ENCODE measurements at places on chromosomes 4 and X. TPM values are rescaled to one million over a fixed set of nuclear protein-coding genes. Genes with fewer than 3 reads are reported as not detected.

TMEM156 gene
- total RNA-seq, result not detected

CITED1 gene
- 4.8 TPM for total RNA-seq

DNA sequence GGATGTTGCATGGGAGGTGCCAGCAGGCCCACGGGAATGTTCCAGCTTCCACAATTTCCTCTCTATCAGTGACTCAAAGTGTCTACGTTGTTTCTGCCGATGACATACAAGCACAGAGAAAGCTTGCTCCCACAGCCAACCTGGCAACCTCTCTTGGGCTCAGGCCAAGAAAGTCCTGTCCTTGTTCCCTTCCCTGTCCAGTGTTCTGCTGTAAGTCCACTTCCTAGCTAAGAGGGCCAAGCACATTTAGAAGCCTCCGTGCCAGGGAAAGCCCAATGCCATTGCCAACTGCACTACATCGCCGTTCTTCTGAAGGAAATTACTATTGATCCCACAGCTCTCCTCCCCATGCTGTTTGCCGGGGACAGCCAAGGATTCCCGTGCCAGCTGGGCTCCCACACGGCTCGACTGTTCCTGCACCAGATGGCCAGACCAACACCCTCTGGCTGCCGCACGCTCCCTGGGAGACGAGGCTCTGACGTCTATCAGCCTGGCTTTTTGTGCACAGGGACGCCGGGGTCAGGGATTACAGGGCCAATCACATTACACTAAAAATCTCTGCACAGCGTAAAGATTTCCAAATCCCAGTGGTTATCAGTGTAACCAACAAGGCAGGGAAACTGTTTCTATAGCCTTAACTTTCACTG lies 284.0 kb downstream of the BCOR start:
- H3K36me3 ChIP-seq, result no peaks in the 10 kb centered on the region
- H3K27ac ChIP-seq, result no peak overlapping the region
- peak overlapping the region; percentile 17 for H3K4me3 ChIP-seq

DNA sequence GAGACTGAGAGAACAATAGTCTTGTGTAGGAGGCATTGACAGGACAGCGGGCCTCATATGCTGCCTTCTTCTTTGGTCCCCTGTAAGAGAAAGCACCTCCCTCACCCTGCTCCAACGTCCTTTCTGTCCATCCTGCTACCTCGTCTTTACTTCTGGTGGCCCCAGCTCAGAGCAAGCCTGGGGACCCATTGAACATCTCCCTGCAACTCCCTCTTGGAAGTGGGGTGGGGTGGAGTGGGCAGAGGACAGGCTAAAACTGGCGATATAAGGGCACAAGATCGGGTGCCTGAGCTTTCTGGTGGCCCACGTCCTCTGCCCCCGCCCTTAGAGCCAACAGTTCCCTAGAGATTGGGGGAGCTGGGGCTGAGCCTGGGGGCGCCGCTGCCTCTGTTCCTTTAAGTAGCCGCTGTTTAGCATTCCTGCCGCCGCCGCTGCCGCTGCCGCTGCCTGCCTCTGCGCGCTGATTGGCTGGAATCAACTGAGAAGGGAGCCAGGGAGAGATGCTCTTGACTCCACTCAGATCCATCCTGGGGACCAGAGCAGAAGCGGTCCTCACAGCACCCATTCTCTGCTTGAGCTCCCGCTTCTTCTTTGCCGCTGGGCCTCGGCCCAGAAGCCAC lies at the start of gene DLG3:
Gene DLG3 (plus strand): TSS at position 510 of the 620 bp plus-strand sequence. CDS start 367 bp downstream, outside the sequence.
- DNase-seq, result peak; percentile 54
- peaks cover 2% of the 10 kb centered on the region for H3K36me3 ChIP-seq
- no peak within 1 kb of the TSS for H3K27ac ChIP-seq
- peaks cover 31% of the 10 kb centered on the region for H3K27me3 ChIP-seq
- peak within 1 kb of the TSS; percentile 67 for H3K4me3 ChIP-seq
- H3K4me1 ChIP-seq, result peaks cover 9% of the 10 kb centered on the region

GRCh38 chr4:58063404-58064160 lies 953.4 kb upstream of the IGFBP7 start:
- no peak overlapping the region for H3K4me3 ChIP-seq
- no peak for DNase-seq
- no peaks in the 10 kb centered on the region for H3K4me1 ChIP-seq
- H3K27ac ChIP-seq, result no peak overlapping the region
- no peaks in the 10 kb centered on the region for H3K27me3 ChIP-seq

Data from neural crest cell (in vitro differentiated cells).